Kidney (tissue), 22 donors: ENCODE measurements at places on chromosomes 6 and 20. TPM values are rescaled to one million over a fixed set of nuclear protein-coding genes. Genes with fewer than 3 reads are reported as not detected.

The PSORS1C1 gene
- total RNA-seq = 3.6 TPM

DNA sequence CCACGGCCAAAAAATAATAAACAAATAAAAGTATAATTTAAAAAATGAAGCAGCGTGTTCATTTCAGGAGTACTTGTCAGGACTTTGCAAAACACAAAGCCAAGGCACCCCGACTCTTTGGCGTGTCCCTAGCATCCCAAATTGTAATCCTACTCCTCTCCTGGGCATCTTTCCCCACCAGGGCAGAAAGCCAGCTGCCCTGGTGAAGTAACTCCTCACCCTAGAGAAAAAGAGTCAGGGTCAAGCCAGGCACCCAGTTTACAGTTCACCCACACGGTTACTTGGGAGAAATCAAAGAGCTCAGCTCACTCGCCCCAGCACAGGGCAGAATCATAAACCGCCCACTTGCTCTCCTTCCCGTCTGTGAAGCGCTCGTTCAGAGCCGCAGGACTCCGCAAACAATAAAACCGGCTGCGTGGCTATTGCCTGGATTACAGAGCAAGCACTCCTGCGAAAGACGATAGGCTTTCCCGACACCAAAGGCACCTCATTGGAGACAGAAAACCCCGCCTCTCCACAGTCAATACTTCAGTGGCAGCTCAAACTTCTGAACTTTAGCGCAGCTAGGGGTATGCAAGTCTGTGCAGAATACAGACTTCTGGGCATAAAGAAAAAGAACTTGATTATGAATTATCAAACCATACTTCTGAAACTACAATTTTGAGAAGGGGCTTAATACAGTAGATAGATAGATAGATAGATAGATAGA lies 73.0 kb upstream of the NHSL1 start:
- no peaks in the 10 kb centered on the region for H3K36me3 ChIP-seq
- no peaks in the 10 kb centered on the region for H3K27me3 ChIP-seq
- H3K4me1 ChIP-seq = no peaks in the 10 kb centered on the region
- peak overlapping the region; percentile 61 for H3K4me3 ChIP-seq
- peak; percentile 94 for DNase-seq
- H3K27ac ChIP-seq = no peak overlapping the region

GRCh38 chr6:36928547-36928918 lies 26.0 kb upstream of the PI16 start:
- H3K27ac ChIP-seq = no peak overlapping the region
- H3K36me3 ChIP-seq = peaks cover 13% of the 10 kb centered on the region
- H3K27me3 ChIP-seq = no peaks in the 10 kb centered on the region
- H3K4me3 ChIP-seq = no peak overlapping the region
- no peak for DNase-seq
- no peaks in the 10 kb centered on the region for H3K4me1 ChIP-seq

The TBP gene
- 16.7 TPM for total RNA-seq

The KIFC1 gene
- total RNA-seq = 2.3 TPM

DNA sequence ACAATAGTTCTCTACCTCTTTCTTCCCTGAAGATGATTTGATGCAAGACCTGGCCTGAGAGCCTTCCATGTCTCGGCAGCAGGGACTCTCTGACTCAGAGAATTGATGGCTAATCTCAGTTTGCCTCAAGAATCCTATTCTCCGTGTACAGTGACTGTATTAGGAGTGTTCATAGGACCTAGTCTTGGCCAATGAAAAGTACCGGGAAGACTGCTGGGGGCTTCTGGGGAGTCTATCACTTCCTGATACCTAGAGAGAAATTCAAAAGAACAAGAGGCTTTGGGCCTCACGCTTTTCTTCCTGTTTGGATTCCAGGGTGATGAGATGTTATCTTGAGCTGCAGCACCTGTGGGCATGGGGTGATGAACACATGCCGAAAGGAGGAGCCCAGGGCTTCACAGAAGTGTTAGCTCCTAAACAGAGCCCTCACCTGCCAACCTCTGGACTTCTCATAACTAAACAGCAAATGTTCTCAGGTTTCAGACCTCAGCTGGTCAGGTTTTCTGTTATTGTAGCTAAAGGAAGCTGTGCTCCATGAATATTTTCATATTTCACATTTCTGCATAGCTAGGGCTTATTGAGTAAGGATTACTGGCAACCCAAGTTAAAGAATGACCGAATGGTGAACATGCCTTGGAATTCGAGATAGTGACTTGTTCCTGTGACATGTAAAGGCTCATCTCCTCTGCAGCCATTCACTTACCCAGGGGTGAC lies 323.1 kb upstream of the AGPAT4 start:
- no peaks in the 10 kb centered on the region for H3K27me3 ChIP-seq
- no peak for DNase-seq
- no peaks in the 10 kb centered on the region for H3K4me1 ChIP-seq
- H3K36me3 ChIP-seq = no peaks in the 10 kb centered on the region
- no peak overlapping the region for H3K27ac ChIP-seq

DNA sequence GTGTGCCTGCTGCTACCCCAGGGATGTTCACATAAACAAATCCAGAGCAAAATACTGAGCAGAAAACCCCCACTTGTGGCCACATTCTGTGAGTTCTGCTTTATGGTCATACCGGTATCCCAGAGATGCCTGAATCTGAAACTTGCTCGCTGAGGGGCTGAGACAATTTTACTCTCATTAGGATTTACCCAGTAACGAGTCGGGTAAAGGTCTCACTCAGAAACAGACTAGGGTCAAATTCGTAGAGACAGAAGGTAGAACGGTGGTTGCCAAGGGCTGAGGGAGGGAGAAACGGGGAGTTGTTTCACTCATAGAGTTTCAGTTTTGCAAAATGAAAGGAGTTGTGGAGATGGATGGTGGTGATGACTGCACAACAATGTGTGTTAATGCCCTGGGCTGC lies 45.4 kb upstream of the NKX2-2 start:
- H3K27ac ChIP-seq = no peak overlapping the region
- H3K27me3 ChIP-seq = no peaks in the 10 kb centered on the region
- no peak overlapping the region for H3K4me3 ChIP-seq

DNA sequence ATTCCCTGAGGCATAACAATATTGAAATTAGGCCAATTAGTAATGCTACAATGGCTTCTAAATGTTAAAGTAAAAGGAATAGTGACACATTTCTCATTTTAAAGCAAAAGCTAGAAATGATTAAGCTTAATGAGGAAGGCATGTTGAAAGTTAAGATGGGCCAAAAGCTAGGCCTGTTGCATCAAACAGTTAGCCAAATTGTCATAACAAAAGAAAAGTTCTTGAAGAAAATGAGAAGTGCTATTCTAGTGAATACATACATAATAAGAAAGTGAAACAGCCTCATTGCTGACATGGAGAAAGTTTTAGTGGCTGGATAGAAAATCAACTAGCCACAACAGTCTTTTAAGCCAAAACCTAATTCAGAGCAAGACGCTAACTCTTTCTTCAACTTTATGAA lies 12.9 kb downstream of the OR2A4 start:
- peaks cover 4% of the 10 kb centered on the region for H3K36me3 ChIP-seq
- H3K27ac ChIP-seq = no peak overlapping the region
- no peak for DNase-seq
- no peak overlapping the region for H3K4me3 ChIP-seq
- H3K4me1 ChIP-seq = no peaks in the 10 kb centered on the region
- no peaks in the 10 kb centered on the region for H3K27me3 ChIP-seq

The RSPO3 gene
- 8.9 TPM for total RNA-seq

DNA sequence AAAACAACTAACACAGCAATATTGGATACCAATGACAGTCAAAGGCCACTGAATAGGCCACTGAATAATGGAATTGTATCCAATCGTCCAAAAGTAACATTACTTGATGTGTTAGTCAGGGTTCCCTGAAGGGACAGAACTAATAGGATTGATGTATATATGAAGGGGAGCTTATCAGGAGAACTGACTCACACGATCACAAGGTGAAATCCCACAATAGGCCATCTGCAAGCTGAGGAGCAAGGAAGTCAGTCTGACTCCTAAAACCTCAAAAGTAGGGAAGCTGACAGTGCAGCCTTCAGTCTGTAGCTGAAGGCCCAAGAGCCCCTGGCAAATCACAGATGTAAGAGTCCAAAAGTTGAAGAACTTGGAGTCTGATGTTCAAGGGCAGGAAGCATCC lies 571.4 kb downstream of the PRKN start:
- H3K27ac ChIP-seq = no peak overlapping the region
- H3K4me3 ChIP-seq = no peak overlapping the region
- H3K4me1 ChIP-seq = no peaks in the 10 kb centered on the region
- H3K36me3 ChIP-seq = no peaks in the 10 kb centered on the region
- H3K27me3 ChIP-seq = no peaks in the 10 kb centered on the region

- H3K36me3 ChIP-seq = no peaks in the 10 kb centered on the region
- H3K4me3 ChIP-seq = no peak overlapping the region
- no peaks in the 10 kb centered on the region for H3K27me3 ChIP-seq
- no peak overlapping the region for H3K27ac ChIP-seq
Measured at GRCh38 chr6:16258709-16259075, 20.3 kb downstream of the GMPR start.

The PAK5 gene
- 0.13 TPM for total RNA-seq

DNA sequence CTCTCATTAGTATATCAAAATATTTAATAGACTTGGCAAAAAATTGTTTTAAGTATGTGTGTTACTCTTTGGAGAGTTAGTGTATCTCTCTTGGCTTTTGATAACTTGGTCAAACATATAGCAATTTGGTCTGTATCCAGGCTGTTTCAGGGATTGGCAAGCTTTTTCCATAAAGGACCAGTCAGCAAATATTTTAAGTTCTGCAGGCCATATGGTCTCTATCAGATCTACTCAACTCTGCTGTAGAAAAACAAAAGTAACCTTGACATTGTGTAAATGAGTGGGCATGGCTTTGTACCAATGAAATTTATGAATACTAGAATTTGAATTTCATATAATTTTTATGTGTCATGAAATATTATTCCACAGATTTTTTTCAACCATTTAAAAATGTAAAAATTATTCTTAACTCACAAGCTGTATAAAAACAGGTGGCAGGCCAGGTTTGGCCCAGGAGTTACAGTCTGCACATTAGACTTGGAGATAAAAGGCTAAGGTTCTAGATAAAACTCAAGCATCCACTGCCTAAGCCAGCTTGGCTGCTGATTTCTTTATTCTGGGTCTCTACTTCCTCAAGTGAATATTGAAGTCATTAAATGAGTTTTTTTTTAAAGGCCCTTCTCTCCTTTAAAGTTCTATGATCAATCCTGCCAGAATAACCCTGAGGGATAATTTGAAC lies 13.7 kb downstream of the GSTA4 start:
- no peaks in the 10 kb centered on the region for H3K27me3 ChIP-seq
- no peaks in the 10 kb centered on the region for H3K4me1 ChIP-seq
- H3K4me3 ChIP-seq = no peak overlapping the region
- H3K27ac ChIP-seq = no peak overlapping the region
- peaks cover 11% of the 10 kb centered on the region for H3K36me3 ChIP-seq

GRCh38 chr6:28673787-28674671 lies 148.3 kb downstream of the GPX5 start:
- no peaks in the 10 kb centered on the region for H3K4me1 ChIP-seq
- no peaks in the 10 kb centered on the region for H3K36me3 ChIP-seq
- H3K4me3 ChIP-seq = peak overlapping the region; percentile 74
- DNase-seq = peak; percentile 70
- no peak overlapping the region for H3K27ac ChIP-seq

GRCh38 chr20:47189060-47189459 lies 167.4 kb downstream of the ZMYND8 start:
- no peak overlapping the region for H3K27ac ChIP-seq
- H3K4me1 ChIP-seq = no peaks in the 10 kb centered on the region
- no peaks in the 10 kb centered on the region for H3K36me3 ChIP-seq
- no peak overlapping the region for H3K4me3 ChIP-seq
- no peaks in the 10 kb centered on the region for H3K27me3 ChIP-seq
